ENCODE measurements at places on chromosomes 5 and 9. TPM values are rescaled to one million over a fixed set of nuclear protein-coding genes. Genes with fewer than 3 reads are reported as not detected.
A peak's percentile ranks its signal among the peaks of the same experiment; 100 is the strongest.

DNA sequence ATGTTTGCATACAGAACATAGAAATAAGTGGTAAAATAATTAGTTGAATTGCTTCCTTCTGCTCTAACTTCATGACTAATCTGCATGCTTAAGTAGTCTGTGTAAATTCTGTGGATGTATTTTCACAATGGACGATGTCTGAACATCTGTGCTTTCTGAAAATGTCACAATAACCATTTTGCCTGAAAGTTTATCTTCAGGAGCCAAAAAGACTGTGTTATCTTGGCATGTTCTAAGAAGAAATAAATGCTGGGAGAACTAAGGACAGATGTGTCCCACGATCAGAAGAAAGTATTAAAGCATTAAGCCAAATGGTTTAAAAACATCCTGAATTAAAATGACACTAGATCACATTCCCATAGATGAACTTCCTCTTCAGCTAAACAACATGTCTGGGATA is 397.6 kb downstream of the SPOCK1 start:
- DNase-seq = no peak

GRCh38 chr5:111735583-111736270 is 21.3 kb downstream of the NREP start:
- DNase-seq = peak; percentile 84

Gene AIF1L
- total RNA-seq = 4.4 TPM

DNA sequence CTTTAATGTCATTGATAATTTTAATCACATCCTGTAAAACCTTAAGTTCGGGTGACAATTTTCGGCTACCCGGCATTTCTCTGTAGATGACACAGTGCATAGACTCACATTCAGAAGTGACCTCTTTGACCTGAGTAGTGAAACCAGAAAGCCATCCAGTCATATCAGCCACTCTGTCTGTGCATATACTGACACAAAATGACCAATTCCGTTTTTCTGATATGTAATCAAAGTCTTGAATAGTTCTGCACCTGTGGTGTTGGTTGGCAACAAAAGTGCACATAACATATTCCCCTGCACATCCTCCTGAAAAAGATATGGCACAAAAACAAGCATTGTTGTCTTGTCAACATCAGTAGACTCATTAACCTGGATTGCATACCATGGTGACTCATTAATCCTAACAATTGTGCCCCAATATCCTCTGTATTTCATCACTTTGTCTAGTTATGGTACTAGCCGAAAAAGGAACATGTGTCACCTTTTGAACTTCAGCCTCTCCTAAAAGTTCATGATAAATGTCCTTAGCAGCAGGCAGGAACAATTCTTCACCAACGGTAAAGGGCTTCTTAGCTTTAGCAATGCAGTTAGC is 4.6 kb upstream of the HNRNPA0 start:
- peak; percentile 51 for DNase-seq

GRCh38 chr9:138024131-138024530 is 146.5 kb downstream of the CACNA1B start:
- DNase-seq = no peak

DNA sequence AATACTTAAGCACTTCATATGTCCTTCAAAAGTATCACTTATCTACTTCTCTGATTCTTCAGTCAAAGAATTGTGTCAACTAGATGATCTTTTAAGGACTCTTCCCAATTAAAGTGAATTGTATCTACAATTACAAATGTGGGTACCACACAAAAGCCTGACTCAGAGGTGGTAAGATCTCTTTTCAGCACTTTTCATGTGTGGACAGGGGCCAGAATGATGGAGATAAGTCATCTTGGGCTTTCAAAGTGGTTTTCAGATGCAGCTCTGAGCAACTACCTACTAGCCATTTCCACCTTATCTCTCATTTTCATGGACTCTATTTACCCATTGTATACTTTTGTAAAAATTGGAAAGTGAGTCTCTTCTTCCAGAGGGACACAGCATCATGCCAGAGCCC is 8.4 kb downstream of the COX7C start:
- no peak for DNase-seq

GRCh38 chr5:65292196-65292595 is 189.5 kb downstream of the ADAMTS6 start:
- DNase-seq = no peak

DNA sequence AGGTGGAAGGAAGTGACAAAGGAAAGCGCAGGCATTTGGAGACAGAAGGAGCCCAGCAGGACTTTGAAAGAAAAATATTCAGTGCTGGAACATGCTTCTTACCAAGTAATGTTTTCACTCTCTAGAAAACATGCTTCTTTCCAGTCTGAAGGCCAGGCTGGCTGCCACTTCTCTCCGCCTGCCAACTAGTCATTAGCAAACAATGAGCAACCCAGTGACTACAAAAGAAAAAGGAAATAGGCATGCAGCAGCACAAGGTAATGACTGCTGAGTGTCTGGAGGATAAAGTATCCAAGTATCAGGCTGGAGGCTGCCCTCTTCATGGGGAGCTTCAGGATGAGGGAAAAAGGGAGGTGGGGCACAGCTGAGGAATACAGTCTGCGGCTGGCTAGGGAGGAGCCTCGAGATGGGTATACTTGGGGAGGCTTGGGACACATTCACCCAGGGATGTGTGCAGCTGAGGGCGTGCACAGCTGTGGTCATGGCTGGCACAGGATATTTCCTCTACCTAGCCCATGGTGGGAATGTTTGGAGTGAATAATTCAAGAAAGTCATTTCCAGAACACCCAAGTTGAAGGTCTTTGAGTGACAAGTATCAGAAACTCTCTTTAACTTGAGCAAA is 161.5 kb upstream of the KIF2A start:
- DNase-seq = peak; percentile 52

DNA sequence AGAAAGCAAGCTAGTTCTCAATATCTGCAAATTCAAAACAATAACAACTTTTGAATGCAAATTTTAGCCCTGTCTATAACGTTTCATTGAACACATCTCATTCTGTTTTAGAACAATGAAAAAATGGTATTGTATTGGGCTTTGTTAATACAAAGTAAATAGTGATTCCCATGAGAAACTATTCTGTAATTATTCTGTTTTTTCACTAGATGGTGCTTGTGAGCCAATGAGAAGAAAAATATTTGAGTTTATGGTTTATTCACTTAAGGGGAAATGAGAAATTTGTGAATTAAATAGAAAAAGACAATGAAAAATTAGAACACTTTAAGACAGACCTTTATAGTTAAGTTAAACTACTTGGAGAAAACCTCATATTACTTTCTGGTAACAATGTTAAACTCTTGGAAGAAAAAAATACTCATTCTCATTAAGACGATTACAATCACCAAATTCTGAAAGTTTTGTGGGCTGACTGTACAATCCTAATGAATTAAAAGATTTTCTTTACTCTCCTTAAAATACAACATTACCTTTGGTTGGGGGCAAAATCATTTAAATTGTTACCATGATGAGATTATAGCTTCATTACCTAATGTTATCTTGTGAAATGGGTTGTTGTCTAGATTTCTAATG is 127.0 kb downstream of the NNT start:
- no peak for DNase-seq

Gene SLCO6A1
- not detected for total RNA-seq

DNA sequence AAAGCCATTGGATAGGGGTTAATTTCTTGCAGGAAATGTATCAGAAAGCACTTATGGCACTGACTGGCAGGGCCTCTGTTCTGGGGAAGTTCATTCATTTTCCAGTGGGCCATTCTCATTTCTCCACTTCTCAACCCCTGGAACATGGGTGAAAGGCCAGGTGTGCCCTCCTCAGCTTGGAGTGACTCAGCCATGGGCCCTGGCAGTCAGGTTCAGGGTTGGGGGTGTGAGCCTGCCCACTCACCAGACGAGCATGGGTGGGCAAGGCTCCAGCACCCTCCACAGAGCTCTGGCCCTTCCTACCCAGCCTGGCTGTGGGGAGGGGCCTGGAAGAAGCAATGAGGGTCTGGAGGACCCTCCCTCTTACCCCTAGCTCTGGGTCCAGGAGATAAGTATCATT is 174.4 kb downstream of the HSPA4 start:
- no peak for DNase-seq

Gene FRMD3
- total RNA-seq = 0.10 TPM

- no peak for DNase-seq
These were observed 41.8 kb downstream of the KCNT1 start for GRCh38 chr9:135743546-135744332.
